ENCODE measurements at places on chromosomes 7 and 10.

DNA sequence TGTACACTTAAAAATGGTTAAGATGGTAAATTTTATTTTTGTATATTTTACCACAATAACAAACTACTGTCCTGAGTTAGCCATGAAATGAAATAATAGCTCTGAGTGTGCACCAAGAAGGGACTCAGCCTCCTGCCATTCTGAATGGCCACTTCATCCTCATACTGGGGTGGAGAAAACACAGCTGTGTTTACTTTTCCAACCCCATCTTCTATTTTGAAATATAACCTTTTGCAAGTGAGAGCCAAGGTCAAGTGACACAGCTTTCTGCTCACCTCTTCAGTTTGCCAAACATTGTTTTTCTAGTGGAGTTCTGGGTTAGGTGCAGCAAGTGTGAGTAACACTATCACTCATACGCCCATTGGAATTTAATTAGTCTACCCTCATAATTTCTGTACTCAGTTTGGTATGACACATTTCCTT is 107.4 kb upstream of the GLCCI1 start:
- DNase-seq, result peak; percentile 49

DNA sequence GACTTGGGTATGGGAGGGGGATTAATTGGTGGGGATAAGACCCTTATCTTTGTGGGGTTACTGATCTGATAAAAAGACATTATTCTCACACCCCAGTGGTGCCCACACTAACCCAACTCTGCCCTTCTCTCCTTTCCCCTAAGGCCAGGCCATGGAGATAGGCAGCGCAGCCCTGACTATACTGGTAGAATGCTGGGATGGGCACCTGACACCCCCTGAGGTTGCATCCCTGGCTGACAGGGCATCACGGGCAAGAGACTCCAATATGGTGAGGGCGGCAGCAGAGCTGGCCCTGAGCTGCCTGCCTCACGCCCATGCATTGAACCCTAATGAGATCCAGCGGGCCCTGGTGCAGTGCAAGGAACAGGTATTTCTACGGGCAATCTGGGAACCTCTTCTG is 12.7 kb downstream of the ZSWIM8 start:
- DNase-seq, result no peak

DNA sequence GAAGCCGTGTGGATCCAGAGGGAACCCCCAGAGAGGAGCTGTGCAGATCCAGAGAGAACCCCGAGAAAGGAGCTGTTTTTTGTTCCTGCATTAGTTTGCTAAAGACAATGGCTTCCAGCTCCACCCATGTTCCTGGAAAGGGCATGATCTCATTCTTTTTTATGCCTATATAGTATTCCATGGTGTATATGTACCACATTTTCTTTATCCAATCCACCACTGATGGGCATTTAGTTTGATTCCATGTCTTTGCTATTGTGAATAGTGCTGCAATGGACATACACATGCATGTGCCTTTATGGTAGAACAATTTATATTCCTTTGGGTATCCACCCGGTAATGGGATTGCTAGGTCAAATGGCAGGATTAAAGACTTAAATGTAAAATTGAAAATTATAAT is 95.4 kb upstream of the RHEB start:
- no peak for DNase-seq

GRCh38 chr10:130578532-130579289 is 442.5 kb downstream of the GLRX3 start:
- no peak for DNase-seq

DNA sequence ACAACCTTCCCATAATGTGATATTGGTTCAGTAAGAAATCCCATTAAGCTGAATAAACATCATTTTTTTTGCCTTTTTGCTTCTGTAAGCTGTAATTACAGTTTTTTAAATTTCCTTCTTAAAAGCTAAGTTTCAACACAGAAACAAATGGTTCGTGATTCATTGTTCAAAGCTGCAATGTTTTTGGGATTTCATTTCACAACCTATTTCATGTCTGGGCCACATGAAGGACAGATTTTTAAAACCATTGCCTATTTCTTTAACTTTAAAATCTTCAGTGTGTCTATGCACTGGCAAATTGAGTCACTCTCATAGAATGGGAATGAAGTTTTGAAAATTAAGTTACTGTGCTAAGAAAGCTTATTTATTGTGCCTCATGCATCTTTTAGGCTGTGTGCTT is 66.9 kb downstream of the TFPI2 start:
- DNase-seq, result no peak

GRCh38 chr7:133681529-133681928 is 428.7 kb downstream of the EXOC4 start:
- no peak for DNase-seq

- no peak for DNase-seq
Observed at GRCh38 chr10:78202386-78202785, 168.7 kb downstream of the RPS24 start.

DNA sequence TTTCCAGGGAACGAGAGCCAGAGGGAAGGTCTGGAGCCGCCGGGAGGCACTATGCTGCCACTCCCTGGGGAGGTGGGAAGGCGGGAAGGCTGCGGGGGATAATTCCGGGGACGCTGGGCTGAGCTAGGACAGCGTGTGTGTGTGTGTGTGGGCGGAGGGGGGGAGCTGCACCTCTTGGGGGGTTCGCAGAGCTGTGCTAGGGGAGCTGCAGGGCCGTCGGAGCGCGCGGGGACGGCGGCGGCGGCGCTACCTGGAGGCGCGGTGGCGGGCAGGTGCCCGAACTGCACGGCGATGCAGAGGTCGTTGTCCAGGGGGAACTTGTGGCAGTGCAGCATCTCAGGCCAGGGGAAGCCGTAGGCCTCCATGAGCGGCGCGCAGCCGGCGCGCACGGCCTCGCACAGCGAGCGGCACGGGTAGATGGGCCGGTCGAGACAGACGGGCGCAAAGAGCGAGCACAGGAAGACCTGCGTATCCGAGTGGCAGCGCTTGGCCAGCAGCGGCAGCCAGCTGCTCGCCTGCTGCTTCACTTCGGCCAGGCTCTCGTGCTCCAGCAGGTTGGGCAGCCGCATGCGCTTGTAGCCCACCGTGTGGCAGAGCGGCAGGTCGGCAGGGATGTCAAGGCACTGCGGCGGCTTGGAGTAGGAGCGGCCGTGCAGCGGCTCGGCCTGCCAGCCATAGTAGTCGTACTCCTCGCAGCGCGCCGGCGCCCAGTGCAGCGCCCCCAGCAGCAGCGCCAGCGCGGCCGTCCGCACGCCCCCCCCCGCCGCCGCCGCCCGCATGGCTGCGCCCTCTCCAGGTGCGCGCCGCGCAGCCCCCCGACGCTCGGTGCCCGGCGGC is 526 bp downstream of the SFRP5 start:
- DNase-seq, result no peak

- no peak for DNase-seq
Observed at GRCh38 chr7:84757761-84758160, 429.1 kb downstream of the SEMA3D start.

GRCh38 chr7:43639858-43640491 is 57.1 kb downstream of the STK17A start:
- DNase-seq, result peak; percentile 98
